ENCODE measurements at places on chromosomes 1 and 21.

DNA sequence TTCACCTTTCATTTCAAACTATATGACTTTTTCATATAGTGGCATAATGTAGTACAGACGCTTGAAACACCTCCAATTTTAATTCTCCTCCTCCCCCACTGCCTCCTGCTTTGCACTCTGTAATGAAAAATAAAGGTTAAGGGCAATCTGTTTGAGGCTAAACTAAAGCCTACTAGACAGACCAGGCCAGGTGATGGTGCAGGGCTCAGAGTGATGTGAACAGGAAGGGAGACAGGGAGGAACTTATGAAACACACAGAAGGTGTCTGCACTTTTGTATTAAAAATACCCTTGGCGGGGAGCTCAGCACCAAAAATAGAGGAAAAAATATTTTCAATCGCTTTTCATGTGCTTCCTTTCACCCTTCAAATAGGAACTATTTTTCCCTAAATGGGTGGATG lies 415.4 kb downstream of the LMO4 start:
- no peak for DNase-seq

- DNase-seq = no peak
Measured at GRCh38 chr1:204114606-204115005, 37.2 kb downstream of the ETNK2 start.

- no peak for DNase-seq
Measured at GRCh38 chr1:39965044-39965443, 10.1 kb downstream of the MFSD2A start.

DNA sequence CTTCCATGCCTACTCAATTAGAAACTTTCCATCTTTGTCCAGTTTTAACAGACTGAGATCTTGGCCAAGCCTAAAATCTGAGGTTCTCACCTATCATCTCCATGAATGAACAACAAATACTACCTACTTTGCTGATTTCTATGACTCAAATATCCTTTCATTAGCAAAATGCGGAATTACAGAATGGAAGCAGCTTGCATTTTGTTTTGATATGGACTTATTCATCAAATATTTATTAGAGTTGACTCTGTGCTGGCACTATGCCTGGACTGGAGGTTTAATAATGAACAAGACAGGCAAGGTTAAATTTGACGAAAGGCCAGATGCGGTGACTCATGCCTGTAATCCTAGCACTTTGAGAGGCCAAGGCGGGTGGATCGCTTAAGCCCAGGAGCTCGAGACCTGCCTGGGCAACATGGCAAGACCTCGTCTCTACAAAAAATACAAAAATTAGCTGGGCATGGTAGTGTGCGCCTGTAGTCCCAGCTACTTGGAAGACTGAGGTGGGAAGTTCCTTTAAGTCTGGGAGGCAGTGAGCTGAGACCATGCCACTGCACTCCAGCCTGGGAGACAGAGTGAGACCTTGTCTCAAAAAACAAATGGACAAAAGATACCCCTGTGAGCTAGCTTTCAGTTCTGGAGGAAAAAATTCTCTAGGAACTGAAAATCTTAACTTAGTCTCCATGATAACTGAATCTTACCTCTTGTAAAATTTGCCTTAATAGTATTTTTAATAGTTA lies 29.4 kb upstream of the SOD1 start:
- no peak for DNase-seq

GRCh38 chr1:172390301-172390682 lies 30.2 kb upstream of the C1orf105 start:
- no peak for DNase-seq

DNA sequence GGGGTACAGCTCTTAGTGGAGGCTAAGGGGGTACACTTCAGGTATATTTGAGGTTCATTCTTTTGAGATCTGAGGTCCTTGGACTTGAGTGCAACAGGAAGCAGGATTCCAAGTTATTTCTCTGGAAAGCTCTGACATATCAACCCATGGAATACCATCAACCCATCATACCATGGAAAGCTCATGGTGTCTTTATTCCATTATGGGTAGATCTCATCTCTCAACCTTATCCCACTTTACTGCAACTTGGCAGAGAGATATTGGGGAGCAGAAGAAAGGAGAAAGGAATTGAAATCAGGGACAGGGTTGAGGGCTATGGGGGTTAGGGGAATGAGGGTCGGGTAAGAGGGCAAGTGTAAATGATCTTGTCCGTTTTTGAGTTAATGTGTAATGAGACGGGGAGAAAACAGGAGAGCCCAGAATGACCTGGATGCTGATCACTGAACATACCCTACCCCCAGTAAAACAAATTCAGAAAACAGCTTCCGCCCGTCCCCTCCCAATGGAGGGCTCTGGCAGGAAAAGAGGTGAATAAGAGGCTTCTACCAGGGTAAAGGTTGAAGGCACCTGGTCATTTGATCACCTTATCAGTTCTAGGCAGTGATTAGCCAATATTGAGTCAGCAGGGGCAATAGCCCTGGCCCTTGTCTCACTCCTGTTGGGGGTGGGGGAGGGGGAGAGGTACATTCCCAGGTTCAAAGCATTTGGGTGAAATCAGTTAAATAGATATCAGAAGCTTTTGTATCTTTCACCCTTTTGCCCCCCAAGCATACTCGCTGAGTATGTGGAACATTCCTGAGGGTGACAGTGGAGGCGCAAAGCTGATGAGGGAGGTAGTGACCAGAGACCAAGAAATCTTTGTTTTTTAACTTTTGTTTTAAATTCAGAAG lies 622 bp upstream of the APOA2 start:
- no peak for DNase-seq

GRCh38 chr1:198714271-198714670 lies 75.4 kb downstream of the PTPRC start:
- no peak for DNase-seq

GRCh38 chr1:226590614-226591013 lies 42.0 kb downstream of the STUM start:
- no peak for DNase-seq

DNA sequence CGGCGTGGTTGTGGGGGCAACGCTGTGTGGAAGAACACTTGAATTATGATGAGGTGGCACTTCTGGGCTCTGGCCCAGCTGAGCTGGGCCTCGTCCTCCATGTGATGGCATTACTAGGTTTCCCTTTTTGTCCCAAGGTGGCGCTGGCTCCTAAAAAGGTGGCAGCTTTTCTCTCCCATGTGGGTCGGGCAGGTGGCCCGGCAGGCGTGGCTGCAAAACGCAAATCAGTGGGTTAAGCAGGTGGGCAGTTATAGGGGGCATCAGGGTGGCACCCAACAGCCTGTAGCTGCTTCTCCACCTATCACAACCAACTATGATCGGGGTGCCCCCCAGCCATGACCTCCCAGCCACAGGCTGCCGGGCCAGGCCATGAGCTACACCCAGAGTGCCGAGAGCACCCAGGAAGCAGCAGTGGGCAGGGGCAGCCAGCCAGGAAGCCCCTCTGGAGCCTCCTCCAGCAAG lies 59.6 kb downstream of the KCNAB2 start:
- no peak for DNase-seq

DNA sequence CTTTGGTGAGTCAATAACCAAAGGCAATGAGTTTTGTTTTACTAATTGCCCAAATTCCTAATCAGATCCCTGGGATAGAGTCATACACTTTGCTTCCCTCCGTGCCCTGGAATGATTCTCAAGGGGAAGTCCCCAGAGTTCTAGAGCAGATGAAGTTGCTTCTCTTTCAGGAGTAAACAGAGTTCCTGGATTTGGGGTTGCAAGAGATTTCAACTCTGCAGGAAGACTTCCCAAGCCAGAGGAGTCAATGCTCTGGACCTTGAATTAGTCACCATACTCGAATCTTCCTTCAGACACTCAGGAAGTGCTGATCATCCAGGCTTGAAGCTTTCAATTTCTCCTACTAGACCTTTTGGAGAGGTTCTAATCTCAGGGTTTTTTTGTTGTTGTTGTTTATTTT lies 39.6 kb downstream of the FCER1A start:
- no peak for DNase-seq

- no peak for DNase-seq
Measured at GRCh38 chr1:158022554-158023312, 29.3 kb downstream of the KIRREL1 start.

- DNase-seq = no peak
Measured at GRCh38 chr1:147849098-147849895, 53.3 kb upstream of the GJA8 start.

- no peak for DNase-seq
Measured at GRCh38 chr1:106768501-106768900, 288.0 kb upstream of the PRMT6 start.

GRCh38 chr21:36701756-36702621 lies 3.1 kb downstream of the SIM2 start:
- peak; percentile 26 for DNase-seq

DNA sequence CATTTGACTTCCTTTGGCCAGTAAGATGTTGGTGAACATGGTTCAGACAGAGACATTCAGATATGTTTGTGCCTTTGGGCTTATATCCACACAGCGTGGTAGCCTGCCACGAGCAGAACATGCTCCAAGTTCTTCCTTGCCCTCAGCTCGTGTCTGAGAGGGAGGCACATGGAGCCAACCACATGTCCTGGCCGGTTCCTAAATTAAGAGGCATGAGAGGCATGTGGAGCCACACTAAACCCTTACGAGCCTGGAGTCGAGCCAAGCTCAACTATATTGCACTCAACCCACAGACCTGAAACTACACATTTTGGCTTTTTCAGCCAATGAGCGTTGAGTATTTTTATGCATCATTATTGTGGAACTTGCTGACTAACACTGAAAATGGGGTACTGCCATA lies 133.7 kb upstream of the KCNK1 start:
- peak; percentile 3 for DNase-seq

GRCh38 chr21:14119038-14119437 lies 91.7 kb downstream of the LIPI start:
- DNase-seq = no peak

GRCh38 chr1:226428348-226428747 lies 20.5 kb upstream of the PARP1 start:
- no peak for DNase-seq

DNA sequence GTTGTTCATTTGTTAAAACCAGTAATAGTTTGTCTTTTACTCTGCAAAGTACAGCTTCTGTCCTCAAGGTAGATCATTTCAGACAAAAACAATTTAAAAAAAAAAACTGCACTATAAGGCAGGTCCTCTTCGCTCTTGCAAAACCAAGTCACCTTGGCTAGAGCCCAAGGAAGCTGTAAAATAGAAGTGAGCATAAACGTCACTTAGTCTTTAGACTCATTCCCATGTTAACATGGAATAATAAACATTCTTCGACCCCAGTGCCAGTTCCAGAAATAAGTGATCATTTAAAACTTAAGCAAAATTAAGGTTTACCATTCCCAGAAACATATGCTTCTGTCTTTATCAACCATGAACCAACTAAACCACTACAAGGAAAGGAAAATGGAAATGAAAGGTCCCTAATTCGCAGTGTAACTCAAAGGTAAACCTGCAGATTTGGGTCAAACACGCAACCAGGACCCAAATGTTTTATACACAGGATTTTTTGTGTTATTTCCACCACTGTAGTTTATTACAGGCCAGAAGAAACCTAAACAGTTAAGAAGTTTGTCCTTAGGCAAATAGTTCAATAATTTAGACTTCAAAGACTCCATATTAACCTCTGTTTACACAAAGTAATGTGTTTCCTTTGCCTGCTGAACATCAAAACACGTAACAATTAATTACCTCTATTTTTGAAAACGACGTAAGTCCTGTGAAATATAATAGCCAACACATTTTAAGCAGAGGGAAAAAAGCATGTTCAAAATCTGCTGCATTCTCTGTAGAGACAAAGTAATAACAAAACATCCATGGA lies 54.6 kb downstream of the TGFBR3 start:
- DNase-seq = no peak

Measured in stimulated activated CD4-positive, alpha-beta T cell treated with anti-CD3 and anti-CD28 coated beads, Interleukin-15, amount 100 ng/mL, for 24 hours (primary cell).